ENCODE measurements at places on chromosomes 2 and 18. TPM values are rescaled to one million over a fixed set of nuclear protein-coding genes. Genes with fewer than 3 reads are reported as not detected.

The STON1 gene
- 35.0 TPM for total RNA-seq

GRCh38 chr2:176704282-176704858 lies 435.1 kb downstream of the MTX2 start:
- DNase-seq, result no peak

DNA sequence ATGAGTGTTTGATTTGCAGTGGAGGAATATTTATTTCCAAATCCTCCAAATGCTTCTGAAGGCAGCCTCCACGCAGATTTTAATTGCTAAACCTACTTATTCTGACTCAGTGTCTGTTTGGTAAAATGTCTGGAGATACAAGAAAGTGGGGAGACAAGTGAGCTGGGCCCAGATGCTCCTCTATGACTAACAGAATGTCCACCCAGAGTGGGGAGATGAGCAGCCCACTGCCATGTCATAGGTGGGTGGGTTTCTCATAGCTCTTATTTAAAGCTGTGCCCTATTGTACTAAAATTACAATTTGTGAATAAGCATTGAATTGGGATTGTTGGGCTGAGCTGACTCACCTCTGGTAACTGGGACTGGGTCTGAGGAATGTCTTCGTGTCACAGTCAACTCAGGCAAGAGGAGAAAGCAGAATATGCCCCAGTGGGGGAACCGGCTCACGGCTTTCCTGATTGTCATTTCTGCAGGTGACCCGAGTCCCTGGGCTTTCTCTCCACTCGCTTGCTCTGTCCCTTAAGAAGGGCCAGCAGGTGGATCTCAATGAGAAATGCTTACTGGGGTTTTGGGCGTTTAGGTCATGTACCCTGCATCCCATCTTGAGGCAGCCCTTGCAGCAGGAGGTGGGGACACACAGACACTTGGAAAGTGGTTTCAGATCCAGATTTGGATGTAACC lies 116.3 kb upstream of the SPRED2 start:
- DNase-seq, result no peak

GRCh38 chr2:12730265-12730664 lies 13.5 kb downstream of the TRIB2 start:
- DNase-seq, result no peak

Measured in mesothelial cell of epicardium (in vitro differentiated cells).